ENCODE measurements at places on chromosomes 4 and X. TPM values are rescaled to one million over a fixed set of nuclear protein-coding genes. Genes with fewer than 3 reads are reported as not detected.

- H3K4me3 ChIP-seq, result peak within 1 kb of the TSS; percentile 56
- no peaks in the 10 kb centered on the region for H3K36me3 ChIP-seq
- H3K27ac ChIP-seq, result peak within 1 kb of the TSS; percentile 88
- peak; percentile 81 for DNase-seq
- peaks cover 4% of the 10 kb centered on the region for H3K4me1 ChIP-seq
These were observed at the start of gene CD38 for GRCh38 chr4:15778289-15779241. Gene CD38, plus strand, starts transcription at chr4:15778328. Its CDS starts 87 bp downstream, at chr4:15778415.

DNA sequence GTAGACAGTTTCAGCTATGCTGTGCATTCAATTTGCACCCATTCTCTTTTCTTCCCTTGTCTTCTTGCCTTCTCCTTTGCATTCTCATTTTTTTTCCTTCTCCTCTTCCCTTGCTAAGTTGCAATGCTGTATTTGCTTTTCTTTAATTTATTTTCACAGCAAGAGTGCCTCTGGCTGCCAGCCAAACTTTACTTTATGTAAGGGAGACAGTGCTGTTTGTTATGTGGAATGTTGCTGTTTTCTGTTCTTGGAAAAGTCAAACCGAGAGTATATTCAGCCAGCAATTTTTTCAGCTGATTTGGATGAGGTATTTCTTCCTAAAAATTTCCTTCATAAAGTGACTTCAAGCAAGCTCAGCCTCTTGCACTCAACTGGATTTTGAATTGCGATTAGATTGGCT, 1293.4 kb downstream of the ARAP2 start:
- H3K4me3 ChIP-seq, result no peak overlapping the region
- no peaks in the 10 kb centered on the region for H3K36me3 ChIP-seq
- H3K27ac ChIP-seq, result no peak overlapping the region
- no peaks in the 10 kb centered on the region for H3K4me1 ChIP-seq
- DNase-seq, result no peak

DNA sequence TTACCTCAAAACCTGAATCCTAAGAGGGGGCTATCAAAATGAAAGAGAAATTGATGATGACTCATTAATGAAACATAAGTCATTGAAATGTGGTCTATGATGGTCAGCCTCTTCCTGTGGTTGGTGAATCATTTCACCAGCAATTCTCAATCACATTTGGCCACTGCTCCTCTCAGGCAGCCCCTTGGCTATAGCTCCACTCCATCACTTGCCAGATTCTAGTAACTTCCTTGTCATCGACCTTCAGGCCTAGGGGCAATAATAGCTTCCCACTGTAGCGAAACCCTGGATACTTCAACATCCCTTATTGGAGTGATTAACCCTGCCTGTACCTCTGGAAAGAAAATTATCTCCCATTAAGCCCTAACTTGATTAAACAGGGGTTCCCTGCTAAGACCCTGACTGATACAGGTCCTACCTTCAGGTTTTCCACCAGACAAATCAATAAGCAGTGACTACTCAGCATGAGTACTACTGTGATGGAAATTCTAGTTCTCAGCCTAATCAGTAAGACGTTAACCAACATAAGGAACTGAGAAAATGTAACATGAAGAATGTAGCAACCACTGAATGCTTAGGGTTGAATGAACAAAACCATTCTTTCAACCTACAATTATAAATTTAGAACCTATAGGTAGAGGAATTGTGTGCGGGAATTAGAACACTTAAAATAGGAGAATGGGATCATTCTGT, 30.4 kb downstream of the ADH7 start:
- H3K27me3 ChIP-seq, result no peaks in the 10 kb centered on the region
- H3K36me3 ChIP-seq, result no peaks in the 10 kb centered on the region
- H3K4me1 ChIP-seq, result no peaks in the 10 kb centered on the region
- no peak overlapping the region for H3K4me3 ChIP-seq
- peak overlapping the region; percentile 53 for H3K27ac ChIP-seq

DNA sequence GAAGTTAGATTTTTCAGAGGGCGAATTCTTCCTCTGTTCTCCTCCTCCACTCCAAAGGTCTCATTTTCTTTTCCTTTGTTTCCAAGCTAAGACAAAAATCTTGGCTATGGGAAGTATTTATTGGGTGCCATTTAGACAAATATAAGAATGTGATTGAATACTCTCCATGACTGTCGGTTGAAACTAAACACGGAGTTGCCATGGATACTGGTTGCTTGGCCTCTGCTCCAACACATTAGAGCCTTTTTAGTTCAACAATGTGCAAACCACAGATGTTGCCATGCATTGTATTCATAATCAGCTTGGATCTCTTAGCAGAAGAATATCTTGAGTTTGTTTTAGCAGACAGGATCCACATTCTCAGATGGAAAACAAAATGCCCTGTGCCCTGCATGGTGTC, 366.5 kb upstream of the LCORL start:
- H3K27ac ChIP-seq, result no peak overlapping the region
- H3K36me3 ChIP-seq, result no peaks in the 10 kb centered on the region
- no peak overlapping the region for H3K4me3 ChIP-seq
- H3K4me1 ChIP-seq, result no peaks in the 10 kb centered on the region

DNA sequence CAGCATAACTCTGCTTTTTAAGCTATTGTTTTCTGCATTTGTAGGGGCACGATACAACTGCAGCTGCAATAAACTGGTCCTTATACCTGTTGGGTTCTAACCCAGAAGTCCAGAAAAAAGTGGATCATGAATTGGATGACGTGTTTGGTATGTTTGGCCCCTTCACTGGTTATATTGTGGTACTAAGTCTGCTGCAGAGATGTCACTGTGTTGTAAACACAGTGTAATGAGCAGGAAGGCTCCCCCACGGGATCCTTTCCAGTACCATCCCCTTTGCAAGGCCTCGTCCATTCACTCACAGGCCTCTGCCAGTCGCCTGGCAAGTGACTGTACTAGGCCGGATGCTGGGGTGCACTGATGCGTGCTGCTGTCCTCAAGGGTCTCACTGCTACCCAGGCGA, 13.8 kb downstream of the CYP4V2 start:
- no peak for DNase-seq
- no peak overlapping the region for H3K27ac ChIP-seq
- H3K36me3 ChIP-seq, result no peaks in the 10 kb centered on the region
- no peaks in the 10 kb centered on the region for H3K4me1 ChIP-seq

- no peak overlapping the region for H3K27ac ChIP-seq
- no peaks in the 10 kb centered on the region for H3K4me1 ChIP-seq
These were observed 22.1 kb upstream of the GPC4 start for GRCh38 chrX:133437356-133437755.

- H3K4me3 ChIP-seq, result no peak overlapping the region
- peak; percentile 79 for DNase-seq
- H3K4me1 ChIP-seq, result no peaks in the 10 kb centered on the region
- peak overlapping the region; percentile 34 for H3K27ac ChIP-seq
These were observed 32.8 kb upstream of the MAML3 start for GRCh38 chr4:140186651-140187315.

DNA sequence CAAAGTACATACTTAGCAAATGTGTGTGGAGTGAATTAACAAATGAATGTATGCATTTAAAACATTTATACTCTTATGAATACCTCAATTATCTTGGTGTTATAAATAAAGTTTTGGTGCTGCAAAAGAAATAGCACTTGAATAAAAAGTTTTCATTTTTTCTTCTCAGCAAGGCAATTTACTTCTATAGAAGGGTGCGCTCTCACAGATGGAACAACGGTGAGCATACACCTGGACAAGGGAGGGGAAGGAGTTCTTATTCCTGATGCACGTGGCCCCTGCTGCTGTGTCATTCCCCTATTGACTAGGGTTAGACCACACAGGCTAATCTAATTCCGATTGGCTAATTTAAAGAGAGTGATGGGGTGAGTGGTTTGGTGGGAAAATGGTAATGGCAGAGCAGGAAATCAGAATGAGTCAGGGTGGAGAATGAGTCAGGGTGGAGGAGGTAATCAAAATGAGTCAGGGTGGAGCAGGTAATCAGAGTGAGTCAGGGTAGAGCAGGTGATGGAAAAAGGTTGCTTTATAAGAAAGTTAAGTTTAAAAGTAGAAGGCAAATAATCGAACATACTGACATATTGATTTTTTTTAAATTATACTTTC, 28.2 kb upstream of the PGK1 start:
- no peak overlapping the region for H3K4me3 ChIP-seq
- H3K27ac ChIP-seq, result no peak overlapping the region
- DNase-seq, result no peak
- H3K36me3 ChIP-seq, result no peaks in the 10 kb centered on the region
- no peaks in the 10 kb centered on the region for H3K27me3 ChIP-seq

DNA sequence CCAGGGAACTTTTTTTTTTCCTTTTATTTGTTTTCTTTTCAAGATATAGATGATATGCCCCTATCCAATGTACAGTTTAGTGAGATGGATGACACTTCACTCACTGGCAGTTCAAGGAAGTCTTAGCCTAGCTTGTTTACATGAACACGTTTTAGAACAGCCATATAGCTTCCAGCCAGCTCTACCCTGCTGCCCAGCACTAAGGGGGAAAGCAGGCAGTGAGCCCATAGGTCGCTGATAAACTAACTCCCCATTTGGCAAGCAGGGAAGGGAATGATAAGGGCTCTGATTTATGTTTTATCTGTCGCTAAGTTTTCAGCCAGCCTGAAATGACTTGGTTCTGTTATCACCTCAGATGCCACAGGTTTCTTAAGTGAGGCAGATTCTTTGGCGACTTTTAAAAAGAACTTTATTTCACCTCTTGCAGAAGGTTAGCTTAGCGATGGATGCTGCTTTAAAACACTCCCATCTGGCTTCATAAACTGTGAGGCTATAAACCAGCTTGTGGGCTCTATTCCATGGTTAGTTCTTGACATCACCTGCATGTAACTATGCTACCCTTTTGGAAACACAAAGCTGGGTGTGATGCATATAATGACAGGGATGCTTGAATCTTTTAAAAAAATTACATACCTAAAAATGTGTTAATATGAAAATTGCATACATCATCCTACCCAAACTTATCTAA, 348.4 kb downstream of the FBXO8 start:
- no peaks in the 10 kb centered on the region for H3K4me1 ChIP-seq
- no peak overlapping the region for H3K4me3 ChIP-seq
- no peaks in the 10 kb centered on the region for H3K36me3 ChIP-seq

GRCh38 chr4:151218343-151218742, 58.6 kb upstream of the PRSS48 start:
- peaks cover 5% of the 10 kb centered on the region for H3K4me1 ChIP-seq
- H3K27me3 ChIP-seq, result no peaks in the 10 kb centered on the region
- no peaks in the 10 kb centered on the region for H3K36me3 ChIP-seq
- H3K27ac ChIP-seq, result no peak overlapping the region
- no peak overlapping the region for H3K4me3 ChIP-seq

DNA sequence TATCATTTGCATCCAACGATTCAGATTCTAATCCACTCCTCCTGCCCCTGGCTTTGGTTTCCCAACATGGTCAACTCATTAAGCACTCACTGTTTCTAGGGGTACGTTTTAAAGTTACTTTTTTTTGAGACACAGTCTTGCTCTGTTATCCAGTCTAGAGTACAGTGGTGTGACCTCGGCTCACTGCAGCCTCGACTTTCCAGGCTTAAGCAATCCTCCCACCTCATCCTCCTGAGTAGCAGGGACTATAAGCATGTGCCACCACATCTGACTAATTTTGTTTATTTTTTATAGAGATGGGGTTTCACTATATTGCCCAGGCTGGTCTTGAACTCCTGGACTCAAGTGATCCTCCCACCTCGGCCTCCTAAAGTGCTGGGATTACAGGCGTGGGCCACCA, 48.9 kb downstream of the TMEM156 start:
- no peak overlapping the region for H3K4me3 ChIP-seq
- DNase-seq, result no peak
- H3K27me3 ChIP-seq, result no peaks in the 10 kb centered on the region
- no peaks in the 10 kb centered on the region for H3K4me1 ChIP-seq

- H3K36me3 ChIP-seq, result no peaks in the 10 kb centered on the region
- no peaks in the 10 kb centered on the region for H3K27me3 ChIP-seq
- no peaks in the 10 kb centered on the region for H3K4me1 ChIP-seq
- no peak overlapping the region for H3K4me3 ChIP-seq
These were observed 200.0 kb upstream of the CASK start for GRCh38 chrX:42123369-42123768.

GRCh38 chr4:82555276-82555675, 6.5 kb downstream of the TMEM150C start:
- no peaks in the 10 kb centered on the region for H3K27me3 ChIP-seq
- no peaks in the 10 kb centered on the region for H3K36me3 ChIP-seq
- H3K27ac ChIP-seq, result no peak overlapping the region
- H3K4me1 ChIP-seq, result no peaks in the 10 kb centered on the region
- no peak overlapping the region for H3K4me3 ChIP-seq
- DNase-seq, result no peak

The EOLA2 gene
- total RNA-seq, result 39.6 TPM

The CT55 gene
- not detected for total RNA-seq

The TECRL gene
- not detected for total RNA-seq

The TAF7L gene
- total RNA-seq, result not detected

The MAGEH1 gene
- 6.6 TPM for total RNA-seq

The GRPEL1 gene
- total RNA-seq, result 35.4 TPM

The MAGEA2B gene
- total RNA-seq, result not detected

The SLIT2 gene
- 3.3 TPM for total RNA-seq

Measured in Peyer's patch (tissue), 4 donors.